ENCODE measurements at places on chromosomes 3 and 15. TPM values are rescaled to one million over a fixed set of nuclear protein-coding genes. Genes with fewer than 3 reads are reported as not detected.

DNA sequence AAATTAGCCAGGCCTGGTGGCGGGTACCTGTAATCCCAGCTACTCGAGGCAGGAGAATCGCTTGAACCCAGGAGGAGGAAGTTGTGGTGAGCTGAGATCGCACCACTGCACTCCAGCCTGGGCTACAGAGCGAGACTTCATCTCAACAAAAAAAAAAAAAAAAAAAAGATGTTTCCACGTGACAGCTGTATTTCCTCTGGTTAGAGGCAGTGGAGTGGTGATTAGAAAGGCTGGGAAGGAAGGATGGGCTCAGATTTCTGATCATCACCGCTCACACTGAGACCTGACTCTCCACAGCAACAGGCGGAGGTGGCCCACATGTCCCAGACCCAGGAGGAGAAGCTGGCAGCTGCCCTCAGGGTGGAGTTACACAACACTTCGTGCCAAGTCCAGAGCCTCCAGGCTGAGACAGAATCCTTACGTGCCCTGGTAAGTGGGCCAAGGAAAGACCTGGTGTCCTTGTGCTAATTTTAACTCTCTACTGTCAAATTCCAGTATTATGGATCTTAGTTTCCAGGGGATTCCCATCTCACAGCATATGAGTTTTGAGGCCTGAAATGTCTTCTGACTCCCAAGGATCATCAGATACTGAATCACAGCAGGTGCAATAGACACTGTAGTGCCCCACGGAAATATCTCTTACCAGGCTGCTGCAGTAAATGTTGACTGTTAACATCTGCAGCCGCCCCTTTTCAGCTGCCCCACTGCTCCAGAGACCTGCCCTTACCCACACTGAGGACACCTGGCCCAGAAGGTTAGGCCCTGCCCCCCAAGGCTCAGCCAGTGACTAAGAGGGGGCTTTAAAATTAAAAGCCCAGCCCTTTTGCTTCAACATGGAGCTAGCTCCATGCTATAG is 66.9 kb downstream of the BFSP2 start:
- no peaks in the 10 kb centered on the region for H3K27me3 ChIP-seq
- H3K36me3 ChIP-seq = no peaks in the 10 kb centered on the region
- peaks cover 13% of the 10 kb centered on the region for H3K4me1 ChIP-seq
- H3K4me3 ChIP-seq = no peak overlapping the region
- peak; percentile 29 for DNase-seq

SLC22A13 gene
- 0.10 TPM for total RNA-seq

GRCh38 chr3:30493911-30494311 is 112.5 kb upstream of the TGFBR2 start:
- H3K36me3 ChIP-seq = no peaks in the 10 kb centered on the region
- DNase-seq = peak; percentile 31
- H3K4me1 ChIP-seq = peaks cover 21% of the 10 kb centered on the region

DNA sequence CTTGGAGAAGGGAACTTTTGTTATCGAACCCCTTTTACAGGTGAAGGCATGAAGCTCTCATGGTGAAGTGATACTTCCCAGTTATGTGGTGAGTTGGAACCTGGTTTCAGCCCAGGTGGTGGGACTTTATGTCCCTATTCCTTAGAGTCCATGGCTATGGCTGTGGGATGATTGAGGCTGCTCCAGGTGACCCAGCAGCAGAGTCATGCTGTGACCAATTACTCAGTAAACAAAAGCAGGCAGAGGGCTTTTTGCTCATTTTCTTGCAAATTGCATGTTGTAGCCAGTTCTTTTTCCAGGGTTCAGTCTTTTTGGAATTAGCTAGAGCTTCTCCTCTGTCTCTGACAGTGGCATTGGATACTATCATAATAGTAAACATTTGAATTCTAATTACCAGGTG is 70.7 kb downstream of the CACNA2D3 start:
- H3K27ac ChIP-seq = no peak overlapping the region
- H3K4me3 ChIP-seq = no peak overlapping the region
- DNase-seq = no peak
- H3K4me1 ChIP-seq = no peaks in the 10 kb centered on the region
- H3K36me3 ChIP-seq = no peaks in the 10 kb centered on the region

GOLGA8R gene
- 0.28 TPM for total RNA-seq

XCR1 gene
- not detected for total RNA-seq

FSD2 gene
- total RNA-seq = not detected

DNA sequence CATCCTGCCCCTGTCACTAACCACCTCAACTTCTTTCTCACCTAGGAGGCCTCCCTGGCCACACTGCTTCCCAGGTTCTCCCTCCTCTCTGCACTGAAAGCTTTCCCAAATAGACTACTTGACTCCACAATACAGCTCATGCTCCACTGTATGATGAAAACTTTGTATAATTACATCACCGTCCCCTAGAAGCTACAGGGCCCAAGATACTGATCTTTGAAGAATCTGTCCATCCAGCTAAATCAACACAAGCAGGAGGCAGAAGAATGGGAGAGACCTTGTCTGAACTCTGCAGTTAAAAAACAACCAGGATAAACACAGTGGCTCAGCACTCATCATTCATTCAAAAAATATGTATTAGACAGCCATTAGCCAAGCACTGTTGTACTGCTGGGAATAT is 26.4 kb upstream of the RPS17 start:
- peaks cover 13% of the 10 kb centered on the region for H3K27me3 ChIP-seq
- no peak overlapping the region for H3K27ac ChIP-seq
- DNase-seq = no peak
- no peak overlapping the region for H3K4me3 ChIP-seq
- no peaks in the 10 kb centered on the region for H3K36me3 ChIP-seq

DNA sequence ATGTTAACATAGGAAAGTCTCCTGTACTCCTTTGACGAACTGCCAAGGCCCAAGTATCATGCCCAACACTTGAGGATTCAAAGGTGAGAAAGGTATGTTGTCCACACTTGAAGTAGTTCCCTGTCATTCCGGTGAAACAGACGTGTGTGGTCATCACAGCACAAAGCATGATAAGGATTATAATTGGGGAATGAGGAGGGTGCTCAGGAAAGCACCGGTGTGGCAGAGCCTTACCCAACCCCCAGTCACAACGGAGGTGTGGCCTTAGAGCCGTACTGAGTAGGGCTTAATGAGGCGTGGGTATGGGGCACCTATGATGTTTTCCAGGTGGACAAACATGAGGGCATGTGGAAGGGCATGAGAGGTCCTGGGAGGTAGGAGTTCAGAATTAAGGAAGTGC is 203.0 kb upstream of the NR2E3 start:
- no peak overlapping the region for H3K4me3 ChIP-seq

ZDHHC23 gene
- total RNA-seq = 2.2 TPM

- H3K27me3 ChIP-seq = no peaks in the 10 kb centered on the region
- DNase-seq = peak; percentile 75
- no peak overlapping the region for H3K4me3 ChIP-seq
- H3K4me1 ChIP-seq = no peaks in the 10 kb centered on the region
These were observed 1122.0 kb downstream of the ROBO1 start for GRCh38 chr3:78645628-78646310.

- peaks cover 4% of the 10 kb centered on the region for H3K4me1 ChIP-seq
- H3K4me3 ChIP-seq = no peak overlapping the region
- H3K27ac ChIP-seq = no peak overlapping the region
These were observed 113.5 kb upstream of the FRMD4B start for GRCh38 chr3:69499422-69499821.

GRCh38 chr15:67852418-67852817 is 12.6 kb upstream of the RNU6-1 start:
- H3K27ac ChIP-seq = no peak overlapping the region
- no peak for DNase-seq
- H3K4me3 ChIP-seq = no peak overlapping the region

- no peaks in the 10 kb centered on the region for H3K36me3 ChIP-seq
- H3K27ac ChIP-seq = no peak overlapping the region
- H3K27me3 ChIP-seq = no peaks in the 10 kb centered on the region
- no peak overlapping the region for H3K4me3 ChIP-seq
These were observed 43.7 kb downstream of the TGM4 start for GRCh38 chr3:44918087-44918486.

PLA2G4D gene
- total RNA-seq = not detected

DNA sequence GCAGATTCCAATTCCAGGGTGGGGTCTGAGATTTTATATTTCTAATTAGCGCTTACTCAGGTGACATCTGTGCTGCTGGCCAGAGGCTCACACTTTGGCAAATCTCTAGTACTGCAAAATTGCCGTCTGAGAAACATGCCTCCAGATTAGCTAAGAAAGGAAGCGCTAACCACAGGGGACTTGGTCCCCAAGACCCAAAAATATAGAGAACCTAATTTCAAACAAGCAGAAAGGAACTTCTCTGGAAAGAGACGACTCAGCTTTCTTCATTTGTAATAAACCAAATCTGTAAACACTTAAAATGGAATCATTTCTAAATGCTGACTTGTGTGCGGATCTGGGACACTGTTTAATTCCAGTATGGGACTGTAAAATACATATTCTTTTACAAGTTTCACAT is 55.7 kb downstream of the B3GNT5 start:
- no peak overlapping the region for H3K4me3 ChIP-seq
- peaks cover 11% of the 10 kb centered on the region for H3K4me1 ChIP-seq
- no peaks in the 10 kb centered on the region for H3K27me3 ChIP-seq
- no peaks in the 10 kb centered on the region for H3K36me3 ChIP-seq
- H3K27ac ChIP-seq = no peak overlapping the region

IL17RB gene
- not detected for total RNA-seq

THPO gene
- total RNA-seq = 0.61 TPM

SPSB4 gene
- total RNA-seq = 106 TPM

- H3K4me1 ChIP-seq = peaks cover 3% of the 10 kb centered on the region
- no peaks in the 10 kb centered on the region for H3K27me3 ChIP-seq
- no peak overlapping the region for H3K4me3 ChIP-seq
- no peaks in the 10 kb centered on the region for H3K36me3 ChIP-seq
- no peak for DNase-seq
These were observed 11.1 kb downstream of the DPH3 start for GRCh38 chr3:16253601-16254000.

CASR gene
- total RNA-seq = not detected

NLGN1 gene
- 15.6 TPM for total RNA-seq

- H3K4me1 ChIP-seq = no peaks in the 10 kb centered on the region
- no peak overlapping the region for H3K27ac ChIP-seq
- no peak for DNase-seq
- H3K36me3 ChIP-seq = no peaks in the 10 kb centered on the region
These were observed 1.6 kb upstream of the PLCL2 start for GRCh38 chr3:16883057-16883722.

DNA sequence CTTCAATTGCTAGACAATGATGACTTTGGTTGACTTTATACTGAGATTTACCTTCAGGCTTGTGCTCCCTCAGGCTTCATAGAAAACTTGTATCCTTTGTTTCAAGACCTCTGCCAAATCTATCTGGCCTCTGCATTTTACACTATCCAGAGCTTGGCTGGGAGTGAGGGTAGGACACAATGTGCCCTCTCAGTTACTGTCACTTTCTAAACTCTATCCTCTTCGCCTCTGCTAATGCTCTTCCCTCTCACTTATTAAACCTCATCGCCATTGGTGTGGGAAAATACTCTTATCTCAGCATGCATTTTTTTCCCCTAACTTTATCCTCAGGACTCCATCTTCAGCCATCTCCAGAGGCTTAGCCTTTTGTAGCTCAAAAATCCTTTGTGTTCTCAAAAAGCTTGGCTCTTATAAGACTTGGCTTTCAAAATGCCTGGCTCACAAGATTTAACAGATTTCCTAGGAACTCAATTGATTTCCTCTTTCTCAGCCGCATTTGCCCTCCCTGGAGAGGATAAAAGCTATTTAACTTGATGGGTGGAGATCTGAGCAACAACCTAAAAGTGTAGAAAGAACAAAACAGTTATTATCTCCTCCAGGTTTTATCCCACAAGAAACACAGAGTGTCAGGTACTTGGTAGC is 28.3 kb downstream of the SUCNR1 start:
- peaks cover 21% of the 10 kb centered on the region for H3K4me1 ChIP-seq
- H3K4me3 ChIP-seq = no peak overlapping the region
- DNase-seq = no peak
- no peak overlapping the region for H3K27ac ChIP-seq
- no peaks in the 10 kb centered on the region for H3K36me3 ChIP-seq

DNA sequence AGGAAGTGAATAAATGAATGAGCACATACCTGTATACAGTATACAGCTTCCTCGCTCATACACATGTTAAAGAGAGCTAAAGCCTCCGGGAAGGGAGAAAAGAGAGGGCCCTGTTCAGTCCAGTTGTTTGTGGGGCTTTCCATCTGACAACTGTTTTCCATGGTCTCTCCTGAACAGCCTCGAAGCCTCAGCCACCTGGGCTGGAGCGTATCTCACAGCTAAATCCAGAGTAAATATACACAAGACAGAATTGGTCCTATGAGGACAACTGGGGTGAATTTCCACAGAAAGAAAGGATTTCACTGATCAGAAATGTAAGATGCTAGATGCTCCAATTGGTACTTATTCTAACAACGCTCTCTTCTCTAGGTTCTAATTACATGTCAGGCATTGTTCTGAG is 103.5 kb downstream of the LIPC start:
- H3K4me3 ChIP-seq = no peak overlapping the region
- H3K27ac ChIP-seq = peak overlapping the region; percentile 15
- no peaks in the 10 kb centered on the region for H3K36me3 ChIP-seq
- H3K27me3 ChIP-seq = no peaks in the 10 kb centered on the region

DNA sequence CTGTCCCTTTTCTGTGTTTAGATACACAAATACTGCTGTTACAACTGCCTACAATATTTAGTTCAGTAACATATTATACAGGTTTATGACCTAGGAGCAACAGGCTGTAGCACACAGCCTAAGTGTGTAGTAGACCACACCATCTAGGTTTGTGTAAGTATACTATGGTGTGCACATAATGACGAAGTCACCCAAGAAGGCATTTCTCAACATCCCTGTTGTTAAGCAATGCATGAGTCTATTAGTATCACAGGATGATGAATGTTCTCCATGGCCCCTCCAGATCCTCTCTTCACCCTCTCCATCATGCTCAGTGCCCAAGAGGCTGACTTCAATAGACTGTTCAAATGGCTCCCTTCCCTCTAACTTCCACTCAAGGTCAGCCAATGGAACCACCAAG is 14.6 kb upstream of the SEC62 start:
- H3K27ac ChIP-seq = no peak overlapping the region
- H3K4me3 ChIP-seq = no peak overlapping the region
- no peaks in the 10 kb centered on the region for H3K36me3 ChIP-seq

DNA sequence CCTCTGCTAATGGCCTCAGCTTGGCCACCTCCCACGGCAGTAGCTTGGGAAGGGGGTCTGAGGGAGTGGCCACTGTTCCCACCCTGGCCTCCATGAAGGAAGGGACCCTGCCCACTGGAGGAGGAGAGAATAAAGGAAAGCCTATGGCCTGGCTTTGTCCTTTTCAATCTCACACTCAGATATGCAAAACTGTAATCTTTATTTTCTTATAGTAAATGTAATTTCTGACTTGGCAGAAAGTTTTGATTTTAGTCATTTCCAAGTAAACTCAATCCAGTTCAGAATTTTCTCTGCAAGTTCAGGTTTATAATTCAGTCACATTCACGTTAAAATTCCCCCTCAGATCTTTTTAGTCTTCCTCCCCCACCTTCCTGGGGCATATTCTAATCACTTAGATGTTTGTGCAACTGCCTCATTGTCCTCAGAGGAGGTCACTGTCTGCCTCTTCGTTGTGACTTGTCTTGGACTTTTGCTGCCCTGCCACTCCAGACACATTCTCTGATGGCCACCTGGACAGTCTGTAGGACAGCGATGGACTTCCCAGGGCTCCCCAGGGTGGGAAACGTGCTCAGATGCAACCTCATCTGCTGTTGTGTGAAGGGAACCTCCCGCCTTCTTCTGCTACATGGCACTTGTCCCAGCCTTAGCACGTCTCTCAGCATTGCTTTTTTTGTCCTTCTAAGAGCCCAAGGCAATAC is 222.8 kb upstream of the TBL1XR1 start:
- no peak overlapping the region for H3K27ac ChIP-seq
- no peaks in the 10 kb centered on the region for H3K36me3 ChIP-seq
- no peaks in the 10 kb centered on the region for H3K4me1 ChIP-seq
- no peak for DNase-seq
- no peak overlapping the region for H3K4me3 ChIP-seq

Data from SJCRH30 (cell line).